ENCODE measurements at places on chromosomes 6 and 20. TPM values are rescaled to one million over a fixed set of nuclear protein-coding genes. Genes with fewer than 3 reads are reported as not detected.

Gene RNF217
- total RNA-seq: 23.0 TPM

Gene EPHA7
- total RNA-seq: 2.8 TPM

Gene SMIM13
- total RNA-seq: 14.6 TPM

Gene ENPP3
- total RNA-seq: 0.33 TPM

Gene PABPC1L
- total RNA-seq: 3.4 TPM

Gene PTPRA
- total RNA-seq: 30.0 TPM

Gene ADAM33
- total RNA-seq: 5.2 TPM

Gene TREML2
- 0.19 TPM for total RNA-seq

Gene PPP1R14C
- total RNA-seq: 75.9 TPM

Gene FABP7
- total RNA-seq: not detected

Gene APCDD1L
- 1.5 TPM for total RNA-seq

Gene BPI
- not detected for total RNA-seq

Gene GABRR2
- 0.14 TPM for total RNA-seq

Gene EFCAB8
- not detected for total RNA-seq

Gene FHL5
- 2.1 TPM for total RNA-seq

Gene TNF
- 0.49 TPM for total RNA-seq

Gene KIFC1
- total RNA-seq: 0.34 TPM

Gene CCN5
- total RNA-seq: 14.0 TPM

Gene LY86
- 7.6 TPM for total RNA-seq

Data from heart right ventricle (tissue), 16 donors.